ENCODE measurements at places on chromosomes 4 and X.

DNA sequence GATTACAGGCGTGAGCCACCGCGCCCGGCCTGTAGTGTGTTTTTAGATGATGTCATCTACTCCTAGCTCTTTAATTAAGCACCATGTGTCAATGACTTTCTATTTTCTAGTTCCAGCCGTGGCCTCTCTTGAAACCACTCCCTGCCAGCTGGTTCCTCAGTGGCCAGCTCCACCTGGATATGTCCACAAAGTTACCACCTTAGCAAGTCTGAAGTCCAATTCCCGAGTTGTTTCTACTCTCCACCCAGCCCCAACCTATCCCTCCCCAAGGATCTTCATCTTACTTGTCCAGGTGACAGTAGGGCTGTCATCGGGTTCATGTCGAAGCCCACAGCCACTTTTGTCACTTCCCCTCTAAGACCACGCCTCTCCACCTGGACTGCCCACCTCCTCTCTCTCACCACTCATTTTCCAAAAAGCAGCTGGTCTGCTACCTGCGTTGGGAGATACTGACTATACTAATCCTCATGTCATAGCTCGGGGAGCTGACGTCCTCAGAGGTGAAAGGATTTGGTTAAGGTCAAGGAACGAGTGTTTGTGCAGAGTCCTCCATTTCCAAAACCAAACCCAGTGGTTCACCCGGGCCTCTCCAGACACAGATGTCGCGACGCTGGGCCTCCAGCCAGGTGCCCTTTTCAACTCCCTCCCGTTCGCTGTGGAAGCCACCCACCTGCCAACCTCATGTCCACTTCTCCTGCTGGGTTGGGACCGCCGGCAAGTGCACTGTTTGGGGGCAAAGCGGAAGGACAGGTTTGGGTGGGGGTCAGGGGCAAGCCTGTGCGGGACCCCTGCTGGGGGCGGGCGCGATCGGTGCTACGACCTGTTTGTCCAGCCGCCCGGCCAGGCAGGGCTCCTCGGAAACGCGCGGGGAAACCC, 704 bp downstream of the FAM3A start:
- DNase-seq: no peak

DNA sequence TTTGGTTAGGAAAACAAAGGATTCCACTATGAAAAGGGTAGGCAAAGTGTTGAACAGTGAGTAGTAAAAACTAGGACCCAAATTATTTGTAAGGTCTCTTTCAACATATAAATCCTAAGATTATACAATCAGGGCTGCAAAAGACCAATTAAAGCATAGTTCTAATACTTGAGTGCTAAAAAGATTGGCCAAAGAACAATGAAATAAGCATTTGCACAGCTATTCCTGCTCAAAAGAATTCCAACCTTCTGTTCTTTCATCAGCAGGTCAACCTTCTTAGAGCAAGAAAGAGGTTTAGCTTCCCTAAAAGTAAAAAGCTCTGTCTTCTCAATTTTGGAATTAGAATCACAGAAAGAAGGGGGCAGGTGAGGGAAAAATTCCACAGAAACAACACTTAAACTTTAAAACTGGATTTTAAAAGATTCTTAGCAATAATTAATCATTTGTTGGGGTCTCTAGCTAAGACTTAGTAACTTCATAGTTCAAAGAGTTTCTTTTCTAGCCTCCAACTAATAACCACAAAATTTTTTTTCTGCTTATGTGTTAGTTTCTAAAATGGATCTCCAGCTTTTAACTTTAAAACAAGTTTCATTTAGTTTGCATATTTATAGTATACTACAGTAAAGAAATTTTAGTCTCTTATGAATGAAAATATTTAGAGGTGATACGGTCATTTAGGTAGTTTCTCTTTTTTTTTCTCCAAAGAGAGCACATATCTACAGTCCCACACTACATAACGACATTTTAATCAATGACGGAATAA, 16.3 kb downstream of the TSPAN5 start:
- DNase-seq: no peak

DNA sequence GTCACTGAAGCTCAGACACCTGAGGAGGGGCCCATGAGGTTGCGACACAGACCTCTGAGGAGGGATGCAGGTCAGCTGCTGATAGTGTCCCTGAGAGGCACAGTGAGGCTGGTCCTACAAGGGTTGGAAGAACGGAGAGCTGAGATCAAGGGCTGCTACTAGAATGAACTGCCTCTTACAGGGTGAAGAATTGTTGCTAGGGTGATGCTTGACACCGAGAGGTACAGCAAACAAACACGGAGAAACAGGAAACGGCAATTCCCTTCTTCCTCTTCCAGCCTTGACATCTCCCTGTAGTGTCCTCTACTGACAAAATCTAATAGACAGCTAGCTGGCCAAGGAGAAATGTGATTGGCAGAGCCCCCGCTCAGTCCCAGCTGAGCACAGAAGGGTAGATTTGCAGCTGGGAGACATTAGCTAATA, 11.8 kb upstream of the HPGDS start:
- DNase-seq: no peak

DNA sequence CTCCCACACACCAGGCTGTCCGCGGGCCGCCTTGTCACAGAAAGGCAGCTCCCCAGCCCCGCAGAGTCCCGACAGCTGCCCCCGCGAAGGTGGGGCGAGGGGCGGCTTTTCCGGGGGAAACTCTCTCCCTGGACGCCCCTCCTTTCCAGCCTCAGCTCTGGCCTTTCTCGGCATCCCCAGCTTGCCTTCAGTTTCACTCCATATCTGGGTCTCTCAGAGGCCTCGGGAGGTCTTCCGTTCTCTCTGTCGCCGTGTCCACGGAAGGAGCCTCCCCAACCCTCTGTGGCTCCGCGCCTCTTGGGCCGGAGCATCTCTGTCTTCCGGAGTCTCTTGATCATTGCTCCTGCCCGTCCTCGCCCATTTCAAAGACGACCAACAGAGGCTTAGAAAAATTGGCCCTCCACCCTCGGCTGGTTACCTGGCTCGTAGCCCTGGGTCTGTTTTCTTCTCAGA, 6.1 kb upstream of the MSX1 start:
- DNase-seq: no peak

DNA sequence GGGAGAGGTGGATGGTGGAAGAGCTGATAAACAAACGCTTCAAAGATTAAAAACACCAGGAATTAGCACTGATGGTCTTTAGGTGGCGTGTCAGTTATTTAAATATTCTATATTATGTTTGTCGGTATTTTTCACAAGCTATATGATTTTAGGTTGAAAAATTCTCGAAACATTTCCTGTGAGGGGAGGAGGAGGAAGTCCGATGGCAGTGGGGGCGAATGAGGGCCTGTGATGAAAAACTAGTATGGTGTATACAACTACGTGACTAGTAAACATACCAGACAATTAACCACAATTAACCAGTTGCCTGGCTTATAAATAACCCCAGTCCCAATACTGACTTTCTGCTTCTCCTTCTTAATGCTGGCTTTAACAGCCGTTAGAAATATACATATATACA, 595 bp upstream of the NAP1L2 start:
- no peak for DNase-seq

GRCh38 chrX:129663171-129663570, 8.4 kb upstream of the APLN start:
- DNase-seq: no peak

DNA sequence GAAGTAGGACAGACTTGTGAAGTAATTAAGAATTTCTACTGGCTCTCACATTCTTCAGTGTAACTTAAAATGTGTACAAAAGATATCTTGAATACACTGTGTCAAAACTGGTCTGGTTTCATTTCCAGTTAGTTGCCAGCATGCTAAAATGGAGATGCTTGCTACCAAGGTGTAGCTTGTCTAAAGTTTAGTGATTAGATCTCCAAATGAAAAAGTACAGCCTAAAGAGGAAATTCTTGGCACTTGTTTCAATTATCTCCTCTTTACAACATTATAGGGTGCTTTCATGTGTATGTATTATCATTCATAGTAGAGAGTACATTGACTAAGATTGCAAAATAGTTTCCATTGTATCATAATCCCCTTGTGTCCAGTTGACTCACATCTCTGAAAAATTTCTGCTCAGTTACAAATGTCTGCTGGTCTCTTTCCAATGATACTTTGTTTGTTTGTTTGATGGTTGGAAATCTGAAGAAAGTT, 97.3 kb upstream of the SPRY1 start:
- no peak for DNase-seq

- peak; percentile 69 for DNase-seq
Measured at GRCh38 chrX:12973561-12974304, 1.2 kb upstream of the TMSB4X start.

- DNase-seq: no peak
Measured at GRCh38 chrX:130340271-130340670, 552 bp downstream of the SLC25A14 start.

DNA sequence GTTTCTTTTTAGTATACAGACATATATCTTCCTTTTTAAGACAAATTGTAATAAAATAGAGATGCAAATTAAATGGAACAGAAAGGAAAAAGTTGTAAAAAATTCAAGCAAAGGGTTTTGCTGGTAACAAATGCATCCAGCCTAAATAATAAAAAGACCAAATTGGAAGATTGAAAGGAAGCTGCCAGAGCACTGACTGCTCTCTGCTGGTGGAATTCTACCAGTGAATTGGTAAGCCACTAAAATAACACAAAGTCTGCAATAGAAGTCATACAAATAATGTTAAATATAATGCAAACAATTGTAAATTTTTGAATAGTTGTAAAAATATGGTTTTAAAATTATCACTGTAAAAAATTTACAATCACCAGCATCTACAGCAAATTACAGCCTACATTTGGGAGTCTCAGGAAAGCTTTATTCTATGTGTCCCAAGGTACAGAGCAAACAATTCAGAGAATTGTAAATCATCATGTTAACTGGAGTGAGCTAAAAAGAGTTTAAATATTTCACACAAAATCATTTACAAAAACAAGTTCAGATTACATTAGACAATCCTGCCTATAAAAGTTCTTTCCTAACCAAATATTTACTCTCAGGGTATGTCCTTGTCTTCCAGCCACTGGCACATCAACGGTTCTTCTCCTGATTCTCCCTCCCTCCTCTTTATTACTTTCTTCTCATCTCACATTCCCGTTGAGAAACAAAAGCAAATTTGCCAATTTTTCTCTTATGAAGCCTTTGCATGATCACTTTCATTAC, 1322.5 kb downstream of the PCDH7 start:
- no peak for DNase-seq

- no peak for DNase-seq
Measured at GRCh38 chr4:148445071-148445859, 3.1 kb upstream of the NR3C2 start.

- DNase-seq: no peak
Measured at GRCh38 chrX:123405231-123405630, 221.2 kb downstream of the GRIA3 start.

All from ascending aorta (tissue), 2 donors.